Effector CD8-positive, alpha-beta T cell (primary cell): ENCODE measurements at places on chromosomes 4 and X.

DNA sequence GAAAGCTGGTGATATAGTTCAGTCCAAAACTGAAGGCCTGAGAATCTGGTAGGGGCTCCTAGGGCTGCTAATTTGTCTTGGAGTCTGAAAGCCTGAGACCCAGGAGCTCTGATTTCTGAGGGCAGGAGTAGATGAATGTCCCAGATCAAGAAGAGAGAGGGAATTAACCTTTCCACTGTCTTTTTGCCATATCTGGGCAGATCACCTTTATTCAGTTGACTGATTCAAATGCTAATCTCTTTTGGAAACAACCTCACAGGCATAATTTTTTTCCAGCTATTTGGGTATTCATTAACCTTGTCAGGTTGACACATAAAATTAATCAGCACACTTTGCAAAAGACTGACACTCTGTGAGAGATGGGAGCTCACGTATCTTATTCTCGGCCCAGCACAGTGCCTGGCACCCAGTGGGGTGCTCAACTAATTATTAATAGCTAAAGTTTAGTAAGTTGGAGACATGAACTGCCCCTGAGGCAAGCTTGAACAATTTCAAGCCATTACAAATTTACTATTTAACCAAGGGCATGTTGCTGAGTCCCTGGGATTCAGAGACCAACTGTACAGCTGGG, 114.3 kb downstream of the CPEB2 start:
- no peak for DNase-seq

DNA sequence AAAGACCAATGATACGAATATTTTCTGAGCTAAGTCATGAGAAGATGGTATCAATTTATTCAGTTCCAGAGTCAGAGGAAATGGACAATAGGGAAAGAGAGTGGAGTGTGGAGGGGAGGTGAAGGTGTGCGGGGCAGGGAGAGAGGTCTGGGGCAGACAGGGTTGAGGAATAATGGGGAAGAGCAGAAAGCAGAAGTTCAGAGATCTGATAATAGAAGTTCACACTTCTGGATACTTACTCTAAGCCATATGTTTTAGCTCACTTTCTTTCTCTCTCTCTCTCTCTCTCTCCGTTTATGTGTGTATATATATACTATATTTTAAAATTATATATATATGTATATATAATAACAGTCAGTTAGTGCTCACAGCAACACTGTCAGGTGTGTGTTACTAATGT, 40.4 kb downstream of the FOXR2 start:
- no peak for DNase-seq

GRCh38 chr4:79695848-79696247, 287.8 kb upstream of the GK2 start:
- DNase-seq: no peak

DNA sequence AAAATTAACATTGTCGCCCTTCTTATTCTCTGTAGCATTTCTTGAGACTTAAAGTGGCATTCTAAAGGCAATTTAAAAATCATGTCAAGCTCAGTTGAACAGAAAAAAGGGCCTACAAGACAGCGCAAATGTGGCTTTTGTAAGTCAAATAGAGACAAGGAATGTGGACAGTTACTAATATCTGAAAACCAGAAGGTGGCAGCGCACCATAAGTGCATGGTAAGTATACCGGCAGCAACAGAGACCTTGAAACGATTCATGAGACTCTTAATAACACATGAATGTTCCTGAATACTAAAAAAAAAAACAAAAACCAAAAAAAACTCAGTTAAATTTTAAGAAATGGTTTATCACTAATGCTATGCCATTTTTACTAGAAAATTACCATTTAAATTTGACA, 82.4 kb upstream of the HPRT1 start:
- no peak for DNase-seq

- no peak for DNase-seq
Measured at GRCh38 chr4:94459462-94460161, 7.9 kb downstream of the PDLIM5 start.

DNA sequence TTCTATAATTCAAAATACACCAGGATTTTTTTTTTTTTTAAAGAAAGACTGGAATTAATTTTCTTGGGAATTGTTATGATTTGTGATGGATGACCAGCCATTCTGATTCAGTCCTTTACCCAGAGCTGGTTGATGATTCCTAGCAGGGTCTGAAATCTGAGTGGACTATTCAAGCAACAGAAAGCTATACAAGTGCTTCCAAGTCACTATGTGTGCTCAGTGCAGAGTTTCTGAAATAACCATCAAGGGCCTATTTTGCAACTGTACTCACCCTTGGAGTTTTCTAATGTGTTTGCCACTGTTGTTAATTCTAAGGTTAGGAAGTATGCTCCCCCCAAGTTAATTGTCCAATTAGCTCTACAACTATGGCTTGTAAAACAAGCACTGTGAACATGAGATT, 137.7 kb upstream of the RAPGEF2 start:
- DNase-seq: no peak

GRCh38 chrX:136166221-136166855, 19.0 kb downstream of the FHL1 start:
- DNase-seq: no peak

GRCh38 chr4:86026720-86027119, 333.1 kb downstream of the MAPK10 start:
- DNase-seq: no peak
